ENCODE measurements at places on chromosomes 12 and 14.

DNA sequence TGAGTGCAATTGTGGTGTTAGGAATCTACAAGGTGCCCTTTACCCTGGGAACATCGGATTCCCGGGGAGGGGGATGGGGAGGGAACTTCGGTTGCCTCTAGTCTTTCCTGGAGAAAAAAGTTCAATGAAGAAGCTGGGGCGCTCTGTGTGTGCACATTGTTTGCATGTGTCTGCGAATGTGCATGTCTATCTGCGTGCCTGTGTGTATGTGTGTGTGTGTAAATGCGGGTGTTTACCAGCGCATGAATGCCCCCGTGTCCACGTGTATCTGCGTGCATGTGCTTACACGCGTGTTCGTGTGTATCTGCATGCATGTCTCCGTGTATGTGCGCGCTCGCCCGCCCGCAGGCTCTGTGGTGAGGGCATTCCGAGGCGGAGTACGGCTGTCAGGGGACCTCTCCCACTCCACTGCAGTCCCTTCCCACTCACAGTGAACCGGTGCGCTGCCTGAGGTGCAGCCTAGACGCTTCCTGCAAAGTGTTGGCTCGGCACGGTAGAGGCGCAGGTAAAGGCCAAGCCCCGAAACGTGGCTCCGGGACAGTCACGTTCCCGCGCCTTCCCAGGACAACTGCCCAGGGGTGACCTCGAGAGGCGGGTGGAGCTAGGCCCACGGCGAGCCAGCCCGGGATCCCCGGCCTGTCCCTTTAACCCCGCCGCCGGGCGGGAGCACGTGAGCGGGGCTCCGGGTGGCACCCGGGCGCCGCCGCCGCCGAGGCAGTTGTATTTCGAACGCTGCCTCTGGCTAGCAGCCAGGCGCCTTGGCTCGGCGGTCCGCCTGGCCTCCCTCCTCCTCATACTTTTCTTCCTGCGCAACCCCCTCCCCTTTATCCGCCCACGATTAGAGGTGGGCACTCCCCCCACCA, 539 bp upstream of the HMGA2 start:
- no peak for DNase-seq

- peak; percentile 71 for DNase-seq
These were observed 46.9 kb downstream of the CYP46A1 start for GRCh38 chr14:99730876-99731546.

- no peak for DNase-seq
These were observed 17.2 kb downstream of the IFT81 start for GRCh38 chr12:110141389-110141788.

- DNase-seq = no peak
These were observed 95.2 kb downstream of the GCH1 start for GRCh38 chr14:54807428-54807827.

DNA sequence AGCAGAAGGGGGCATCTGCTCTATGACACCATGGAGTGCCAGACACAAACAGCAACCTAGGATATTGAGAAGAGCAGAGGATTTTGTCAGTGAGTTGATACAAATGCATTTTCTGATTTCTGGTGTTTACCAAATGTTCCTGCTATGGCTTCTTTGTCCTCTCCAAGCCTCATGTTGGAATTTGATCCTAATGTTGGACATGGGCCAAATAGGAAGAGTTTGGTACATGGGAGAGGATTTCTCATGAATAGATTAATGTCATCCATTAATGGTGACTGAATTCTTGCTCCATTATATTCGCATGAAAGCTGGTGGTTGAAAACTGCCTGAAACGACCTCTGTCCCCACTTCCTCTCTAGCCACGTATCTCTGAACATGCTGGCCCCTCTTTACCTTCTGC, 1002.2 kb upstream of the FLRT2 start:
- no peak for DNase-seq

- DNase-seq = no peak
These were observed 3.1 kb upstream of the KIF26A start for GRCh38 chr14:104135121-104135903.
